GM12878 (cell line): ENCODE measurements at places on chromosomes 3 and 15.

DNA sequence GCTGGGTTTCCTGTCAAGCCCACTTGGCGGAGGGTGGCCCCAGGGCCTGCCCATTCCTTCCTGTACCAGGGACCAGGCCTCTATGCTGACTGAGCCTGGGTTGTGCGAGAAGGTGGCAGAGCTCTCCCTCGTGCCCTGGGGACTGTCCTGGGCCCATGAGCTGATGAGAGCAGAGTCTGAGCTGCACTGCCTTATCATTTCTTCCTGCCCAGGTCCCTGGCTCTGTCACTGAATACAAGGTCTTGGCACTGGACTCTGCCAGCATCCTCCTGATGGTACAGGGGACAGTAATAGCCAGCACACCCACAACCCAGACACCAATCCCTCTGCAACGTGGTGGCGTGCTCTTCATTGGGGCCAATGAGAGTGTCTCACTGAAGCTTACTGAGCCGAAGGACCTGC, 7.5 kb downstream of the MPI start:
- no peak for DNase-seq

DNA sequence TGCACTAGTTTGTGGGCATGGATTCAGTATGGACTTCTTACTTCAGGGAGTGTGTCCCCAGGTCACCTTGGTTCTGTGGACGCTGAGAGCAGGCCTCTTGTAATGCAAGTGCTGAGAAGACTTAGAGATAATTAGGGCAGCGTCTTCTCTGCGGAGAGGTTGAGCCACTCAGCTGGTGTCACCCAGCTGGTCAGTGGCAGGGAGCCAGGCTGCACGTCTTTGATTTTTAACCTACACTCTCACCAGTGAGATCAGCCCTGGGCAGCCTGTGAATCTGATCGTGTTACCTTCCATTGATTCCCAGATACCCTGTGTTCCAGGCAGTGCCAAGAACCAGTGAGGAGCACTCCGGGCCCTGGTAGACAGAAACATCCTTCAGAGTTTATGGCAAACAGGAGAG, 92.6 kb downstream of the SLCO3A1 start:
- no peak for DNase-seq

DNA sequence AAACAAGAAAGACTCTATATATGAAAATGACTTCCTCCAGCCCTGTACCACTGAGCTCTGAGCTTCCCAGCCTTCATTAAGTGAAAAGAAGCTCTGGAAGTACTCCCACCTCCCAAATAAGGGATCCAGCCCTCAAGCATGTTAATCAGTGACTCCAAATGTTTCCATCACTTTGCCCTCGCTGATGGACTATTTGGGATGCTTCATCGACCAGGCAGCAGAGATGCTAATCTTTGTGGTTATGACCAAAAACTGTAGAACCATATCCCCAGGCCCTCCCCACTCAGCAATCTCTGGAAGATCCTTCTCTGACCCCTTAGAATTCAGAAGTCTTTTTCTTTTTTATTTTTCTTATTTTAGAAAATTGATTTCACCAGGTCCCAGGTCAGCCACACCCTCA, 2.3 kb upstream of the CTDSPL start:
- no peak for DNase-seq

DNA sequence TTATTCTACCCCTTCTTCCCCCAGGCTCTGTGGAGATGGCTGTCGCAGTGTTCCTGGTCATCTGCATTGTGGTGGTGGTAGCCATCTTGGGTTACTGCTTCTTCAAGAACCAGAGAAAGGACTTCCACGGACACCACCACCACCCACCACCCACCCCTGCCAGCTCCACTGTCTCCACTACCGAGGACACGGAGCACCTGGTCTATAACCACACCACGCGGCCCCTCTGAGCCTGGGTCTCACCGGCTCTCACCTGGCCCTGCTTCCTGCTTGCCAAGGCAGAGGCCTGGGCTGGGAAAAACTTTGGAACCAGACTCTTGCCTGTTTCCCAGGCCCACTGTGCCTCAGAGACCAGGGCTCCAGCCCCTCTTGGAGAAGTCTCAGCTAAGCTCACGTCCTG, 12.9 kb downstream of the SPINT1 start:
- no peak for DNase-seq

DNA sequence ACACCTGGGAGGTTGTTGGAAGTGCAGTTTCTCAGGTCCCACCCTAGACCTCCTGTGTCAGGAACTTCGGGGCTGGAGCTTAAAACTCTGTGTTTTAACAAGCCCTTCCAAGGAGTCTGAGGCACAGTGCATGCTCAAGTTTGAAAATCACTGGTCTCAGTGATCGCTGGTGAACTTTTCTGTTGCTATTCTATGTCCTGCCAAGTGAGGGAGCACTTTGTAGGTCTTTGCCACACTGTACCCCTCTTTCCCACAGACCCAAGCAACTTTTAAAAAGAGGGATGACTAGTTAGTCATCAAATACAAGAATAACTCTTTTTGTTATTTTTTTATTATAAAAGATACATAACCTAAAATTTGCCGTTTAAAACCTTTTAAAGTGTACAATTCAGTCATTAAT, 133.7 kb downstream of the AGBL1 start:
- no peak for DNase-seq
